ENCODE measurements at places on chromosomes 3 and 15.

- no peak overlapping the region for H3K27ac ChIP-seq
- no peak for DNase-seq
- peaks cover 72% of the 10 kb centered on the region for H3K27me3 ChIP-seq
- H3K4me1 ChIP-seq, result no peaks in the 10 kb centered on the region
- H3K4me3 ChIP-seq, result no peak overlapping the region
These were observed 15.7 kb upstream of the AEN start for GRCh38 chr15:88605189-88606069.

DNA sequence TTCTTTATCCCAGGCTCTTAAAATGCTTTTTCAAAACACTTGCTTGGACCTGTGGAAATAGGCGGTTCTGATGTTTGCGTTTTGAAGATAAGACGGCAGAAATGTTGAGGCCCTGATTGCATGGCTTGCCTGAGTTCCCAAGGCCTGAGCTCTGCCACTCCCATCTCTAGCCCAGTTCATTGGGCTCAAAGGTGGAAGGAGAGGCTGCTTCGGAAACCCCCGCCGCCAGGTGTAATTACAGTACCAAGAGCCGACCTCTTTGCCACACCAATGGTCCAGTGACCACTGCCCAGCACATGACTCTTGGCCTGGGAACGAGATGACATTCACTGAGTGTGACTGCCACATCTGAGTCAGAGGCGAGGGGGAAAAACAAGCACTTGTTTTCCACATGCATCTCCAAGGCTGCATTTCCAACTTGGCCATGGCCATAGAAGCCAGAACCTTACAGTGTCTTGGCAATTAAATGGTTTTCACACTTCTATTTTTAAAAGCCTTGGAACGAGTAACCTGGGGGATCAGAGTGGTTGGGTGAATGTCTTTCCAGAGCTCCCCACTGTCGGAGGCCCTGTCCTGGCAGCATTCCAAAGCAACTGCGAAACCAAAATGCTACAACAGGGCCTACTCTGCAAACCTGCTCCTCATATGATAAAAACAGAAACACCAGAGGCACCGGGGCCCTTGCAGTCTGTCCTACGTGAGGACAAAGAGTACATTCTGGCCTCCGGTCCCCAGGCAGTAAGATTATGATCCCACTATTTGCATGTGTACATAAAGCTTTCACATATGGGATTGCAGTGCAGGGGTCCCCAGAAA is 63.8 kb upstream of the CGNL1 start:
- no peak overlapping the region for H3K4me3 ChIP-seq
- H3K4me1 ChIP-seq, result no peaks in the 10 kb centered on the region
- H3K27ac ChIP-seq, result no peak overlapping the region
- DNase-seq, result no peak

- peaks cover 8% of the 10 kb centered on the region for H3K4me1 ChIP-seq
- no peak for DNase-seq
- peaks cover 12% of the 10 kb centered on the region for H3K27me3 ChIP-seq
- H3K4me3 ChIP-seq, result no peak overlapping the region
These were observed 30.8 kb downstream of the NRROS start for GRCh38 chr3:196670339-196670738.

- no peaks in the 10 kb centered on the region for H3K36me3 ChIP-seq
- no peak overlapping the region for H3K4me3 ChIP-seq
- peak; percentile 69 for DNase-seq
- H3K27ac ChIP-seq, result no peak overlapping the region
These were observed 59.7 kb upstream of the KBTBD8 start for GRCh38 chr3:66938338-66938963.

All from MCF 10A (cell line).